ENCODE measurements at places on chromosomes 2 and 18.

GRCh38 chr18:61187971-61188370, 145.3 kb upstream of the CDH20 start:
- DNase-seq, result no peak

GRCh38 chr2:127420039-127420864, 2.0 kb downstream of the PROC start:
- no peak for DNase-seq

- DNase-seq, result no peak
Observed at GRCh38 chr2:165440367-165440766, 29.1 kb upstream of the CSRNP3 start.

- no peak for DNase-seq
Observed at GRCh38 chr18:48937869-48938750, 12.7 kb downstream of the SMAD7 start.

DNA sequence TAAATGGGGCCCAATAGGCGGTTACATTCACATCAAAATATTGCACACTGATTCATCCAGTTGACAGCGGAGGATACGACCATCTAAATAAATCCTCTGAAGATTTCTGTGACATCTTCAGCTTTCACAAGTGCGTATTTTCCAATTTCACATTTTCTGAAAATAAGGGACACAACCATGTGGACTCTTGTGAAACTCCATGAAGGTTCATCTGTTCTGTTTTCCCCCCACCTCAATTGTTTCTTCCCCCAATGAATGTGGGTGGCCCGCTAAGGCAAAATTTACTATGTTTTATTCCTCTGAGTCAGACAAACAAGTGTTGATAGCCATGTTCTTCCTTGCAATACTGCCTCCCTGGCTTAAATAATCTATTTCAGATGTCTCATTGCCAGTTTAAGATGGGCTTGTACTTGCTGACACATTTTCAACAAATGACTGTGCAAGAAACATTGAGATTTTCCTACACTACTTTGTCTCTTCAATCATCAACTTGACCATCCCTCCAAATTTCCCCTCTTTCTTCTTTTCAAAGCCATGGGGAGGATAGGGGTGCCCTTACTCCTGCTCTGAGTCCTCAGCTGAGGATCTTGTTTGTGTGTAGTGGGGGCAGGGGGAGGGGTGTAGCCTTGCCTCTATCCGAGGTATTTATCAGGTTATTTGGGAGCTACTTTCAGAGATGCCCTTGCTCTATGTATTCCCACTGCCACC, 78.2 kb downstream of the BCL11A start:
- DNase-seq, result no peak

GRCh38 chr18:79507546-79508480, 112.1 kb downstream of the NFATC1 start:
- peak; percentile 36 for DNase-seq

GRCh38 chr2:187051350-187051749, 202.4 kb upstream of the ZSWIM2 start:
- DNase-seq, result no peak

DNA sequence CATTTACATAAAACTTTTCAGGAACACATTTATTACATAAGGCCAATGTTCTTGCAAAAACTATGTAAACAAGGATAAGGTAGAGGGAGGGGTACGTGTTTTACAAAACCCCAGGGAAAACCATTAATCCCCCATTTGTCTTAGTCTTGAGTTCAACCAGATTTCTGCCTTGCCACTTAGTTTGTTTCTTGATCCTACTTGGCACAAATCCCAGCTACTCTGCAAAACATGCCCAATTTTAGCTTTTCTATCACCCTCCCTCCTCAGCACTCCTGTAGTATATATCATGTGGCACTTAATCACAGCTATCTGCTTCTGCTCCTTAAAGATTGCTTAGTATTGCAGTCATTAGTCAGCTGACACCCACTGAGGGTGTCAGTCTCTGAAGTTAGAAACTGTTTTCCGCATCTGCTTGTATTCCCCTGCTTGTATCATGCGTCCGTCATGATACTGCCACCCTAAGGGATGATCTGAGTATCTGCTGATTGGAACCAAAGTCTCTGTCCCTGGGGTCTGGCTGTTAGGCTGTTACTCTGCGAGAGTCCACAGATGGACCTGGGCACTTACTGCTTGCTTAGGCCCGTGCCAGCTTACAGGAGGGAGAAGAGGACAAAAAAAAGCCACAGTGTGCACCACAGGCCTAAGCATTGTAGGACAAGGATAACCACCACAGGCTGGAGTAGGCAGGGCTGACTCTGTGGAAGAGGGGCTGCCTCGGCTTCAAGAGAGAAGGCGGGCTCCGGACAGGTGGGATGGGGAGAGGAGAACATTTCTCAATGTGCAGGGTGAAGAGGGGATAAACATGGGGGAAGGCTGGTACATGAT, 82.2 kb downstream of the EPAS1 start:
- DNase-seq, result no peak

DNA sequence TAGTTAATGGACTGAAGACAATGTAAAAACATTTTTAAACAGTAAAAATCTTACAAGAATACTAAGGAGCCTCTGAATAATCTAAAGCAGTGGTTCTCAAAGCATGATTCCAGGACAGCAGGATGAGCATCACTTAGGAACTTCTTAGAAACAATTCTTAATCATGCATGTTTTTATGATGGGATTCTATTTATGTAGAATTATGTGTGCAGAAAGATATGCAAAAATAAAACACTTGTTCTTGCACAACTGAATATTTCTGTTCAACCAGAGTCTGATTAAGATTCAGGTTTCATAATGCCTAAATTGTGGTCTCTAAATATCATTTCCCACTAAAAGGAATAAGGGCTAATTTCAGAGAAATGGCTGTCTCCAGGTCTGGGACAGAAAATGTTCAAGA, 69.2 kb upstream of the MTIF2 start:
- DNase-seq, result no peak

DNA sequence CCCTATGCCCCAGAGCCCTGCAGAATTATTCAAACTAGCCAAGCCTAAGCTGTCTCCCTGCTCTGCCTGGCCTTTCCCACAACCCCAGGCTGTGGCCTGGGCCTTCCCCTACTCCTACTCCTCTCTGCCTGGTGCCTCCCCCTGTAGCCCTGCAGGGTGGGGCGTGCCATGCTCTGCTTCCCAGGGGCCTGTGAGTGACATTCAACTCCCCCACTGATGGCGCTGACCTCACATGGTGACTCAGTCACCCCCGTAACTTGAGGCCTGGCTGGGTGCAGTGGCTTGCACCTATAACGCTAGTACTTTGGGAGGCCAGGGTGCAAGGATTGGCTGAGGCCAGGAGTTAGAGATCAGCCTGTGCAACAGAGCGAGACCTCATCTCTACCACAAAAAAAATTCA, 60.6 kb downstream of the KIF1A start:
- DNase-seq, result peak; percentile 81

- DNase-seq, result no peak
Observed at GRCh38 chr18:57389271-57389670, 36.9 kb downstream of the ST8SIA3 start.

DNA sequence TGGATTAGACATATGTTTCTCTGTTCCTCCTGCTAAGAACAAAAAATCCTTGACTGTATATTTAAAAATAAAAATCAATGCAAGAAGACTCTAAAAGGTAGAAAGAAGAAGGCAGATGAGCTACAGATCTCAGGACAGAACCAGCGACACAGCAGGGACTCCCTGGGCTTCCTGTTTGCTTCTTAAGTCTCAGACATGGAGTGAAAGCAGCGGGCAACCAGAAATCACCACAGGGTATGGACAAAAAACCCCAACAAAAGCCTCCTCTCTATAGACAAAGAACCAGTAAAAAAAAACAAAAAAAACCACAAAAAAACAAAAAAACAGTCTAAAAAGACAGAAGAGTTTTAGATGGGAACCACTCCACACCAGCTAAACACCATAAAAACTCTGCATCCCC, 971.0 kb upstream of the GYPC start:
- no peak for DNase-seq

DNA sequence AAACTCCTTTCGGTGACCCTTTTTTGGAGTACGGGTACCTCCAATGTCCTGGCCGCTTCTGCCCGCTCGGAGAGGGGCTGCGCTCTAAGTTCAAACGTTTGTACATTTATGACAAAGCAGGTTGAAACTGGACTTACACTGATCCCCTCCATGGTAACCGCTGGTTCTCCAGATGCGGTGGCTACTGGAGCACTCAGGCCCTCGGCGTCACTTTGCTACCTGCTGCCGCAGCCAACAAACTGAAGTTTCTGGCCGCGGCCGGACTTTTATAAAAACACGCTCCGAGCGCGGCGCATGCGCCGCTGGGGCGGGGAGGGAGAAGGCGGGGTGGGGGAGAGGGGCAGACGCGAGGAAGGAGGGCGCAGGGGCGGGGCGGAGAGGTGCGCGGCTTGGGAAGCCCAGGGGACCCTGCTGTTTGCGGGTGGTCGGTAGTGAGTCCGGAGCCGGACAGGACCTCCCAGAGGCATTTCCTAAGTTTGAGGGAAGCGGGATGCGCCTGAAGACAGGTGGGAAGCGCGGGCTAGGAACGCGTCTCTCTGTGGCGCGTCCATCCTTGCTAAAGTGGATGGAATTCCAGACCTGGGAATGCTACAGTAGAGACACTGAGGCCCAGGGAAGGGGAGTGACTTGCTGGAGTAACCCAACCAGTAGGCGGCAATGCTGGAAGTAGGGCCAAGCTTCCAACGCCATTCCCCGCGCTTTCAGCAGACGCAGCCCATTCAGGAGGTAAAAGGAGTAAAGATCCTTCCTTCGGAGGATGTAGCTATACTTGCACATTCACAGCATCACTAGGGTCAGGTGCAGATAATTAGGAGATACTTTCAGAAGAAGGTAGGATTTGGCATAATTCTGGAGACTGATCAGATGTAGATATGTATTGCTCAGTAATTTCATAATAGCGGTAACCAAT, at the start of gene CXCR4:
Gene CXCR4 (minus strand): TSS at position 241 of the 910 bp plus-strand sequence. CDS start 89 bp downstream, at position 152.
- peak; percentile 87 for DNase-seq

DNA sequence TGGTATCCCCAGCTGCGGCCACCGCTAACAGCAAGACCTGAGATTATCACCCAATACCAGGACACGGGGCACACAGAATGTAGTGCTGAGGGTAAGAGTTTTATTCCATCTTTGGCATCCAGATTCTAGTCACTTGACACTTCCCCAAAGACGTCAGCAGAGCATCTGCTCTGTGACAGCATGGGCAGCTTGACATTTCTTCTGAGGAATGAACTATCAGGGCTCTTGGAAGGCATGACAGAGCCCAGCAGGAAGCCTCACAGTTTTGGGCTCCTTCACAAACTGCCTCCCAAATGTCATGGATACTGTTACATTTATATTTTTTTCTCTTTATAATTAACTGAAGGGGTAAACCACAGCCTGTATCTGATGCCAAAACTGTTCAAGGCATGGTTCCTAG, 1010.7 kb downstream of the TDRD15 start:
- DNase-seq, result no peak

- DNase-seq, result peak; percentile 82
Observed at GRCh38 chr2:70258532-70258875, 567 bp downstream of the PCYOX1 start.
